ENCODE measurements at places on chromosomes 13 and 19.

- no peak for DNase-seq
Measured at GRCh38 chr19:30525383-30525782, 153.2 kb downstream of the ZNF536 start.

DNA sequence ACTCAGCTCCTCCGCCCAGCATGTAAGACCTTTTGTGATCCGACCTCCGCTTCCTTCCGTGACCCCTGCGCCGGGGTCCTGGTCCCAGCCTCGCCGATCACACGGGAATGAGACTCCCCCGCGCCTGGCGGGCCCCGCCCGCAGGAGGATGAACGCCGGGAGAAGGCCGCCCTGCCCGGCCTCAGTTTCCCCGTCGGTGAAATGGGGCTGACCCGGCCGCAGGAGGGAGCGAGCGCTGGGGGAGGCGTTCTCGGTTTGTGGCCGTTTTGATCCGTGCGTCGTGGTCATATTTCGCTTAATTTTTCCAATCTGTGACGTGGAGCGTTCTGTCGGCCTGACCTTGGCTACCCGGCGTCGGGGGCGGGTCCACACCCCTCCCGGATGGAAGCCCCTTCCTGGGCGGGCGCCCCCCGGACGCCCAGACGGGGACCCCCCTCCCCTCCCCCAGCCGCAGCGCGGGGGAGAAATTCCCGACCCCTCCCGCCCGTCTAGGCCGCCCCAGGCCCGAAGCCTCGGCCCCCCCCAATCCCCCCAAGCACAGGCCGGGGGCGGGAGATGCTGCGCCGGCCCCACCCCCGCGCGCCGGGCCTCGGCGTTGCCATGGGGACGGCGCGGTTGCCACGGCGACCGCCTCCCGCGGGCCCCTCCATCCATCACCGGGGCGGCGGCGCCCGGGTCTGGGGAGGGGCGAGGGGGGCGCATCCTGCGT lies 11.1 kb downstream of the PALM start:
- no peak for DNase-seq

DNA sequence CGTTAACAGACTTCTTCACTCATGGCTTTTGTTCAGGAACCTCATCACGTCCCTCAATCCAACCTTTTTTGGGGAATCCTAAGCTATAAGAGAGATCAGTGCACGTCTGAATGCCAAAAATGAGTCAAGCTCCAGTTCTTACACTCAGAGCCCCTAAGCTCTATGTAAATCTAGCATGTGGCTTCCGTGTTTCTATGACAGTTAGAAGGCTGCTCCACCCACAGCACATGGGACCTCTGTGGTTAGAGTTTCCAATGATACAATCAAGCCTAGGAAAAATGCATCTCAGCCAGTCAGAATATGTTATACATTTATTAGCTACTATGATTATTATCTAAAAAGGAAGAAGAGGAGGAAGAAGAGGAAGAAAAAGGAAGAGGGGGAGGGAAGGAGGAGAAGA lies 135.9 kb downstream of the ENOX1 start:
- DNase-seq: no peak

GRCh38 chr13:54185785-54186184 lies 1157.2 kb downstream of the OLFM4 start:
- no peak for DNase-seq

DNA sequence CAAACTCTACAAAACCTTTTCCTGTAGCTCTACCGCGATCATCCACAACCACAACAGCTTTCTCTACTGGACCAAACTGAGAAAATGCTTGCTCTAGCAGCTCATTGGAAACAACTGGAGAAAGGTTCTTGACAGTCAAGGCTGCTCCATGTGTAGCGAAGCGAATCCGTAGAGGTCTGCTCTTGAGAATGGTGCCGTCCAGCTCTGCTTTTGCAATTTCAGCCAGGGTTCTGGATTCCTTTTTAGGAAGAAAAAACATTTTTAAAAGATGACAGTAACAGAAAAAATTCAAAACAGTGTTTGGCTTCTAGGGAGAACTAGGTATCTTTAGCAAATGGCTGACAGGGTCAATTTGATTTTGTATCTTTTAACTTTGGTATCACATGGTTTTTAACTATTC lies 10.4 kb downstream of the PSPC1 start:
- DNase-seq: no peak

GRCh38 chr19:43524922-43525835 lies 1.8 kb downstream of the ETHE1 start:
- DNase-seq: no peak

- DNase-seq: no peak
Measured at GRCh38 chr13:51152701-51153100, 41.6 kb upstream of the C13orf42 start.

GRCh38 chr13:42745655-42746054 lies 35.7 kb upstream of the FAM216B start:
- DNase-seq: no peak

DNA sequence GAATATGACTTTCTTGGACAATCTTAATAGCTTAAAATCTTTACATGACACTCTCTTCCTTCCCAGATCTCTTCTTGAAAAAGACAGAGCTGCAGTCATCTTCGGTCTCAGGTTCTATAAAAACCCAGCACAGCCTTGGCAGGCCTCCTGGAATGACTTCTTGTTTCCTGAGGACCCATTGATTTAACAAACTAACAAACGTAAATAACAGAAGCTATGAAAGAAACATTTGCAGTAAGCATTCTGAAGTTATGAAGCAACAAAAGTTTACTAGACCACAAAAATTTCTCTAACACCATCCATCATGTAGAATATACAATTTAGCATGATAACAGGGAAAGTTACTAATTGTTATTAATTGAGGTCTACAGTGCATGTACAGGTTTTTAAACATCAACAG lies 62.8 kb upstream of the STARD13 start:
- no peak for DNase-seq

GRCh38 chr19:32176591-32176990 lies 168.8 kb upstream of the ZNF507 start:
- DNase-seq: no peak

GRCh38 chr13:37486171-37486681 lies 112.3 kb downstream of the POSTN start:
- DNase-seq: no peak

- DNase-seq: no peak
Measured at GRCh38 chr13:111908981-111909380, 158.0 kb upstream of the SOX1 start.

Data from effector memory CD4-positive, alpha-beta T cell (primary cell).